ENCODE measurements at places on chromosomes 13 and 19. TPM values are rescaled to one million over a fixed set of nuclear protein-coding genes. Genes with fewer than 3 reads are reported as not detected.
A peak's percentile ranks its signal among the peaks of the same experiment; 100 is the strongest.

- H3K36me3 ChIP-seq: no peaks in the 10 kb centered on the region
- no peaks in the 10 kb centered on the region for H3K27me3 ChIP-seq
- H3K27ac ChIP-seq: no peak overlapping the region
- no peak overlapping the region for H3K4me3 ChIP-seq
- H3K4me1 ChIP-seq: peaks cover 2% of the 10 kb centered on the region
These were observed 81.7 kb downstream of the KLF12 start for GRCh38 chr13:74052402-74052928.

GRCh38 chr19:31340042-31341025 is 8.9 kb downstream of the TSHZ3 start:
- H3K36me3 ChIP-seq: no peaks in the 10 kb centered on the region
- DNase-seq: peak; percentile 28
- no peak overlapping the region for H3K4me3 ChIP-seq

The CPB2 gene
- 0.05 TPM for total RNA-seq

The CGB1 gene
- not detected for total RNA-seq

The MBD3L1 gene
- not detected for total RNA-seq

The ZNF610 gene
- 3.4 TPM for total RNA-seq
